Urinary bladder (tissue), 4 donors: ENCODE measurements at places on chromosomes 6 and 20. TPM values are rescaled to one million over a fixed set of nuclear protein-coding genes. Genes with fewer than 3 reads are reported as not detected.

Gene CST5
- not detected for total RNA-seq

Gene TULP1
- 1.3 TPM for total RNA-seq

Gene POPDC3
- total RNA-seq, result 2.5 TPM

Gene CNR1
- 5.6 TPM for total RNA-seq

Gene LCA5
- 23.3 TPM for total RNA-seq

Gene SIGLEC1
- 3.2 TPM for total RNA-seq

Gene CST7
- total RNA-seq, result not detected

Gene PAK5
- total RNA-seq, result 0.48 TPM

Gene DLK2
- 2.0 TPM for total RNA-seq

Gene LY6G6F
- total RNA-seq, result not detected

Gene ASIP
- not detected for total RNA-seq

Gene RSPO3
- 4.9 TPM for total RNA-seq

Gene CSNK2A1
- 168 TPM for total RNA-seq

Gene TAGAP
- 2.5 TPM for total RNA-seq

Gene KIF25
- total RNA-seq, result not detected

Gene C6orf58
- not detected for total RNA-seq

Gene HTR1E
- total RNA-seq, result 0.26 TPM

Gene SSTR4
- total RNA-seq, result not detected

Gene DLGAP4
- total RNA-seq, result 17.2 TPM

Gene XKR7
- 0.05 TPM for total RNA-seq

Gene SLPI
- total RNA-seq, result 6.8 TPM

Gene FAM83C
- total RNA-seq, result 0.21 TPM

Gene STMND1
- total RNA-seq, result not detected

Gene GINS1
- total RNA-seq, result 10.2 TPM

Gene TPBG
- total RNA-seq, result 27.0 TPM

Gene RSPH4A
- total RNA-seq, result 0.90 TPM

Gene OPN5
- 0.05 TPM for total RNA-seq

Gene TREM2
- 0.95 TPM for total RNA-seq

Gene CRISP3
- 31.8 TPM for total RNA-seq

Gene DLL1
- 5.9 TPM for total RNA-seq

Gene TTK
- 21.9 TPM for total RNA-seq

Gene ARFGEF2
- total RNA-seq, result 47.3 TPM

Gene LPA
- total RNA-seq, result 4.0 TPM

Gene GATA5
- 6.6 TPM for total RNA-seq

Gene APCDD1L
- total RNA-seq, result 3.9 TPM

Gene SPATS1
- total RNA-seq, result not detected

Gene PMEPA1
- 20.6 TPM for total RNA-seq

Gene OR12D3
- total RNA-seq, result not detected

Gene CLIC5
- total RNA-seq, result 4.3 TPM

Gene RNF182
- 0.90 TPM for total RNA-seq

Gene TXLNB
- total RNA-seq, result 8.0 TPM

Gene IER3
- 4.8 TPM for total RNA-seq
